ENCODE measurements at places on chromosomes 13 and 19. TPM values are rescaled to one million over a fixed set of nuclear protein-coding genes. Genes with fewer than 3 reads are reported as not detected.

DNA sequence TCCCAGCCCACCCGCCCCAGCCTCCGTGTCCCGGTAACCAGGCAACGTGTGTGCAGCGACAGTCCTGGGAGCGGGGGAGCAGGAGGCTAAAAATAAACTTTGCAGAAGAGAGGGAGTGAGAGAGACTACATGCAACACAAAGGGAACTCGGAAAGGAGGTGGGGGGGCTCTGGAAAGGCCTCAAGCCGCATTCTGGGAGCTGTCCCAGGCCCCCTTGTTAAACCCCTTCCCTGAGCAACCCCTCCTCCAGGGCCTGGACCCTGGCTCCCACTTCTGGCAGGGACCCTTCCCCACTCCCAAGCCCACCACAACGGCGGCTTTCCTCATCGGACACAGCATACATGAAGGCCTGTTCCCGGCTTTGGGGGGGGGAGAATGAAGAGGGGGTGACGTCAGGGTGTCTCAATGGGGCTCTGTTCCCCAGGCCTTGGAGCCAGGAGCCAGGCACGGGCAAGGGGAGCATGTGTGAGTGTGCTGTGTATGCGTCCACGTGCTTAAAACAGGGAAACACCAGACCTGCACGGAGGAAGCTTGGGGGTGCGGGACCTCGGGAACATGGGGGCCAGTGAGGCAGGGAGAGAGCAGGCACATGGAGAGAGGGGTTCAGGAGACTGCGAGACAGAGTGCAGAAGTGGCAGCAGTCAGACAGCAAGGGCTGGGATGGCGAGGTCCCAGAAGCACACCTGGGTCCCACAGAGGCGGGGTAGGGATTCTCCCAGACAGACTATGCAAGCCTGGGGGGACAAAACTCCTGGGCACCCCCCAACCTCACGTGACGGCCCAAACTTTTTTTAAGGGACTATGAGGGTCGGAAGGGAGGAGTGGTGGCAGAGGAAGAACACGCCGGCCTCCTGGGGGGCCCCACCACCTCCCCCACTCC is 2.3 kb downstream of the ERF start:
- H3K36me3 ChIP-seq, result peaks cover 9% of the 10 kb centered on the region
- H3K4me1 ChIP-seq, result peaks cover 32% of the 10 kb centered on the region
- peak overlapping the region; percentile 90 for H3K27ac ChIP-seq

PRR36 gene
- total RNA-seq, result 1.3 TPM

GRCh38 chr13:114000151-114001040 is 26.5 kb upstream of the C13orf46 start:
- no peak for DNase-seq
- H3K27me3 ChIP-seq, result no peaks in the 10 kb centered on the region
- peaks cover 12% of the 10 kb centered on the region for H3K36me3 ChIP-seq
- no peak overlapping the region for H3K27ac ChIP-seq
- peaks cover 11% of the 10 kb centered on the region for H3K4me1 ChIP-seq

GRCh38 chr13:66693656-66694055 is 536.5 kb downstream of the PCDH9 start:
- no peak overlapping the region for H3K27ac ChIP-seq
- no peaks in the 10 kb centered on the region for H3K36me3 ChIP-seq
- DNase-seq, result no peak

SLC6A16 gene
- 4.6 TPM for total RNA-seq

DNA sequence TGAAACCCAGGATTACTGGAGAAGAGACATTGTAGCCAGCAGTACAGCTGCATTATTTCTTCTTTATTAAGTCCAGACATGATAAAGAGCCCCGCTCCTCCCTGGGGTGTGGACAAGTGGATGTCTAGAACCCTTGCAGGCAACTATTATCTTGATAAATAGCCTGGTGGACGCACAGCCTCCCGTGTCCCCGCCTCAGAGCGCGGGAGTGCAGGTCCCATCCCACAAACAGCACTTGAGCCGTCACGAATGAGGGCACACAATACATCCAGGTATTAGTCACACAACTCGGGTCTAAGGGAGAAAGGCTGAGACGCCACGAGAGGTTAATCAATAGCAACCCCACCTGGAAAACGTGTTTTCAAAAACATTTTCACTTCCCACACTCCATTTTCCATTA is 213.2 kb upstream of the SOX1 start:
- no peak overlapping the region for H3K4me3 ChIP-seq
- no peaks in the 10 kb centered on the region for H3K4me1 ChIP-seq
- DNase-seq, result no peak
- H3K27ac ChIP-seq, result no peak overlapping the region

DNA sequence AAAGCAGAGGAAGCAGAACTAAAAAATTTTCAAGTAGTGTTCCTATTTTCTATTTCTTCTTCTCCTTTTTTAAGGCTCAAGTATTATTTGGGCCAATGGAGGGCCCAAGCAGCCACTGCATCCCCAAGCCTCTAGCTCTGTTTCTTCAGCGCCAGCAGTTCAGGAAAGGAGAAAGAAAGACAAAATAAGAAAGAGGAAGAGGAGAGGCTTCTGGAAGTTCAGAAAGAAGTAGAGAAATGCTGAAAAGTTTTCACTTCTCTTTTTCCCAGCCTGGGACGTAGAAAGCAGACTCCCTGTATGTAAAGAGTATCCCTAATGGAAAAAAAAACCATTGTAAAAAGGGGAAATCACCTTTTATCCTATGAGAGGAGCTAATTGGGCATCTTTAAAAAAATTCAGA is 165.5 kb upstream of the KLF12 start:
- no peak overlapping the region for H3K4me3 ChIP-seq
- DNase-seq, result no peak
- H3K4me1 ChIP-seq, result peaks cover 11% of the 10 kb centered on the region
- H3K27me3 ChIP-seq, result no peaks in the 10 kb centered on the region
- H3K27ac ChIP-seq, result no peak overlapping the region
- H3K36me3 ChIP-seq, result no peaks in the 10 kb centered on the region

DNA sequence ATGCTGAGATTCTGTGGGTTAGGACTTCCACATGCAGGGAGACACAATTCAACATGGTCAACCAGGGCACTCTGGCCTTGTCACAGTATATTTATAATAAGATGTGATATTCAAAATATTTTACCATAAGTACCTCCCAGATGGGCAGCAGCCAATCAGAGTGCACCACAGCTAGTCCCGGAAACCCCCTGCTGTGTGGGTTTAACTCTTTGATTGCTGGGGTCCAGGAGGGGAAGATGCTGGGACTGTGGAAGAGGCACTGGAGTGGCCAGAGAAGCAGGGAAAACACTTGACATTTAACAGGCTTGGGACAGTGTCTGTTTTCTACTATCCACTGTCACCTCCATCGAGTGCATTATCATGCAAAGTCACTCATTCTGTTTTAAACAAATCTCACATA is 99.0 kb downstream of the MBNL2 start:
- no peak for DNase-seq
- H3K36me3 ChIP-seq, result no peaks in the 10 kb centered on the region
- H3K27ac ChIP-seq, result no peak overlapping the region
- peaks cover 12% of the 10 kb centered on the region for H3K4me1 ChIP-seq

- no peak overlapping the region for H3K4me3 ChIP-seq
- no peaks in the 10 kb centered on the region for H3K36me3 ChIP-seq
- H3K27me3 ChIP-seq, result no peaks in the 10 kb centered on the region
- no peak overlapping the region for H3K27ac ChIP-seq
- no peak for DNase-seq
Measured at GRCh38 chr13:57409121-57409520, 222.4 kb upstream of the PCDH17 start.

- H3K4me3 ChIP-seq, result no peak overlapping the region
- no peaks in the 10 kb centered on the region for H3K4me1 ChIP-seq
- H3K27ac ChIP-seq, result no peak overlapping the region
- H3K36me3 ChIP-seq, result no peaks in the 10 kb centered on the region
Measured at GRCh38 chr13:90177512-90177911, 1170.0 kb upstream of the MIR17HG start.

FGF9 gene
- total RNA-seq, result 0.27 TPM

SYNGR4 gene
- not detected for total RNA-seq

Measured in astrocyte (in vitro differentiated cells and primary cell).